ENCODE measurements at places on chromosomes 16 and 17. TPM values are rescaled to one million over a fixed set of nuclear protein-coding genes. Genes with fewer than 3 reads are reported as not detected.
A peak's percentile ranks its signal among the peaks of the same experiment; 100 is the strongest.

DNA sequence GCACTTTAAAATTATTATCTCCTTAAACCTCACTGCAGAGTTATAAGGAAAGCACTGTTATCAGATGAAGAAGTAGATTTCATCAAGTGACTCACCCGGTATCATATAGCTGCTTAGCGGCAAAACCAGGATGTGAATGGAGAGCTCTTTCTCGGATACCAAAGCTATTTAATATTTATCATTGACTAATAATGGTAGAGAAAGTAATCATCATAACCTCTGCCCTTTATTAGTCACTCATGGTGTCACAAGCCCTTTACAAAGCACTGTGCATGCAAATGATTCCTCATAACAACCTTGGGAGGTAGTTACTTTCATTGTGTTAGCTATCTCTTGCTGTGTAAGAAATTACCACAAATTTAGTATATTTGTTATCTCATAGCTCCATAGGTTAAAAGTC lies 592.9 kb downstream of the MAF start:
- H3K36me3 ChIP-seq = no peaks in the 10 kb centered on the region
- H3K27ac ChIP-seq = no peak overlapping the region
- H3K27me3 ChIP-seq = no peaks in the 10 kb centered on the region
- no peak for DNase-seq
- H3K4me3 ChIP-seq = no peak overlapping the region

GRCh38 chr16:55468352-55468990 lies 10.5 kb upstream of the MMP2 start:
- H3K4me1 ChIP-seq = no peaks in the 10 kb centered on the region
- H3K36me3 ChIP-seq = no peaks in the 10 kb centered on the region
- H3K4me3 ChIP-seq = no peak overlapping the region
- H3K27ac ChIP-seq = no peak overlapping the region

DNA sequence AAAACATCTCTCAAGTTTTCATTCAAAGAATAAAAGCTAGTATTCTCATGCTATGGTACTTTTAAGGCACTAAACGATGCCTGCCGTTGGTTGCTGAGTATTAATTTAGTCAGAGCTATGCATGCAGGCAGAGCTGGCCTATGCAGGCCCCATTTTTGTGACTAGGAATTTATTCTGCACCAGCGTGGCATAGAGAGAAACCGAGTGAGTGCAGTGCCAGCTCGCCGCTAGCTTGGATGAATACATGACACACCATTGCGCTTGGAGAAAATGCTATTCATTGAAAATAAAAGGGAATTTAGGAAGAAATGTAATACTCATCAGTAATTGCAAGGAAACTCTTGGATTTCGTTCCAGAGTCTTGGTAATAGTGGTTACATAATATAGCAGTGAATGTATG lies 231.6 kb upstream of the RBFOX1 start:
- H3K27ac ChIP-seq = no peak overlapping the region
- H3K4me3 ChIP-seq = no peak overlapping the region
- no peak for DNase-seq
- no peaks in the 10 kb centered on the region for H3K4me1 ChIP-seq
- H3K36me3 ChIP-seq = no peaks in the 10 kb centered on the region

Gene CRHR1
- not detected for total RNA-seq

DNA sequence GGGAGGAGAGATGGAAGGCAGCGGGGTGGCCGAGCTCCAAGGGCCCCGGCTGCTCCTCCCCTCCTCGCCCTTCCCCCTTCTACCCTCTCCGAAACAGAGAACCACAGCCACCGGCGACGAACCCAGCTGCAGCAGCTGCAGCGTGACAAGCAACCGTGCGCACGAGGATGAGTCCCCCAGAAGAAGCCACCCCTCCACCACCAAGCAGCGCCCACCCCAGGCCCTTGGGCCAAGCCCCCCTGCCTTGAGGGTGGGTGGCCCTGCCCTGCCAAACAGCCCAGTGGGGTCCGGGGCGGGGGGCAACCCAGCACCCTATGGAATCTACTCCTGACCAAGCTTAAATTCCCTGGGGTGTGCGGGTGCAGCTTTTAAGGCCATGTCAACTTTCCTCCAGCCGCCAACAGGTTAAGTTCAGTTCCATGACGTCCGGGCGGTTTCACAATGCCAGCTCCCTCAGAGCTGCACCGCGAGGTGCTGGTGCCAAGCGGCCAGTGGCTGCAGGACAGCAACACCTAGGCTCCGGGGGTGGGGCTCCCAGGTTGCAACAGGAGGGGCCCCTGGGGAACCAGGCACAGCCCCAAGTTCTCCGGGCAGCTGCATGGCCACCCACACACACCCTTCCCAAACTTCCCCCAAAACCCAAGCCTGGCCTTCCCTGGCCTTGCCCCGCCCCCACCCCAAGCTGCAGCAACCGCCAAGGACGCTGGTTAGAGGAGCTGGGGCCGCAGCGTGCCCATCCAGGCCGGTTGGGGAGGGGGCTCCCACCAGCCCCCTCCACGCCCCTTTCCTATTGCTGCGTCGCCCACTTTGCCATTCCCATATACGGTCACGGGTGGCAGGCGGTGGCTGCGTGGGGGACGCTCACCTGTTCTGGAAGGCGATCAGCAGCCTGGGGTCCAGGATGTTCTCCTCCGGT lies 2.0 kb downstream of the CBX4 start:
- peak overlapping the region; percentile 88 for H3K4me3 ChIP-seq
- H3K4me1 ChIP-seq = peaks cover 3% of the 10 kb centered on the region
- H3K27ac ChIP-seq = peak overlapping the region; percentile 96

DNA sequence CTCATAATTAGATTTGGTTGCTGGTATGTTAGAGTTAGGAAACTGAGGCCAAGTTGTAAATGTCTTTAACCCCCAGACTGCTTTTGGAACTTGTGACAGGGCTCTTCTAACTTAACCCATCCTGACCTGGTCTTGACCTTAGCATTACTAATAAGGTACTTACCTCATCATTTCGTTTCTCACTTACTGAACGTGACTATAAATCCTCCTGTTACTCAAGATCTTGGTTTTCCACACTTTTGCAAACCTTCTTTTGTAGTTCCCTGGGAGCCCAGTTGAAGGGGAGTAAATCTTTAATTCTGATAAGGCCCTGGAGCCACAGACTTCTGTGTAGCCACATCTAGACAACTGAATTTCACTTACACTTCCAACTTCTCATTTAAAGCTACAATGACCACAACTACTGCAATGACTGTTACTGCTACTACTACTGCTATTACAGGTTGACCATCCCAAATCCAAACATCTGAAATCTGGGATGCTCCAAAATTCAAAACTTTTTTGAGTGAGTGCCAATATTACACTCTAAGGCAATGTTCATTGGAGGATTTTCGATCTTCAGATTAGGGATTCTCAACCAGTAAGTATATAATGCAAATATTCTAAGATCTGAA lies 248.8 kb upstream of the TBX2 start:
- H3K27me3 ChIP-seq = no peaks in the 10 kb centered on the region
- no peak for DNase-seq
- no peaks in the 10 kb centered on the region for H3K36me3 ChIP-seq

GRCh38 chr16:67396159-67397035 lies 3.1 kb upstream of the TPPP3 start:
- H3K36me3 ChIP-seq = no peaks in the 10 kb centered on the region
- H3K27ac ChIP-seq = peak overlapping the region; percentile 67
- no peaks in the 10 kb centered on the region for H3K27me3 ChIP-seq
- H3K4me3 ChIP-seq = no peak overlapping the region
- H3K4me1 ChIP-seq = peaks cover 84% of the 10 kb centered on the region

DNA sequence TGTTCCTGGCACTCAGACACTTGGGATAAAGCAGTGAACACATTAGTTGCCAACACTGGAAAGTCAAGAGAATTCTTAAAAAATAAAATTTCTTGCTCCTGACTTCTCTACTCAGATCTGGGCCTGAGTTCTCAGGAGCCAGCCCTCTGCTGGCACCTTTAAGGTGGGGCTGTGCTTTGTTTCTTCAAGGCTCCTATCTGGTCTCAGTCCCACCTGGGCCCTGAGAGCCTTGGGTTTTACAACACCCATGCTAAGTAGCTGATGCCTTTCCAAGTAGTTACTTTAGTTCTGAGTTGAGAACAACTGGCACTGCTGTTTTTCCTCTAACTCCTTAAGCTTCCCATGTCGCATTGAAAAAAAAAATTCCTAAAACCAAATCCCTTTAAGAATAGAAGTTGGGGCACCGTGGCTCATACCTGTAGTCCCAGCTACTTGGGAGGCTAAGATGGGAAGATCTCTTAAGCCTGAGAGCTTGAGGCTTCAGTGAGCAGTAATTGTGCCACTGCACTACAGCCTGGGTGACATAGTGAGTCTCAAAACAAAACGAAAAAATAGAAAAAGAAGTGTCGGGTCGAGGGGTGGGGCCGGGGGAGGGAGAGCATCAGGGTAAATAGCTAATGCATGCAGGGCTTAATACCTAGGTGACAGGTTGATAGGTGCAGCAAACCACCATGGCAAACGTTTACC lies 16.6 kb downstream of the CHAD start:
- H3K27me3 ChIP-seq = no peaks in the 10 kb centered on the region
- H3K27ac ChIP-seq = no peak overlapping the region
- DNase-seq = no peak

- no peaks in the 10 kb centered on the region for H3K36me3 ChIP-seq
- peak overlapping the region; percentile 62 for H3K27ac ChIP-seq
- no peak for DNase-seq
These were observed 126.9 kb downstream of the ZNF778 start for GRCh38 chr16:89344458-89344834.

DNA sequence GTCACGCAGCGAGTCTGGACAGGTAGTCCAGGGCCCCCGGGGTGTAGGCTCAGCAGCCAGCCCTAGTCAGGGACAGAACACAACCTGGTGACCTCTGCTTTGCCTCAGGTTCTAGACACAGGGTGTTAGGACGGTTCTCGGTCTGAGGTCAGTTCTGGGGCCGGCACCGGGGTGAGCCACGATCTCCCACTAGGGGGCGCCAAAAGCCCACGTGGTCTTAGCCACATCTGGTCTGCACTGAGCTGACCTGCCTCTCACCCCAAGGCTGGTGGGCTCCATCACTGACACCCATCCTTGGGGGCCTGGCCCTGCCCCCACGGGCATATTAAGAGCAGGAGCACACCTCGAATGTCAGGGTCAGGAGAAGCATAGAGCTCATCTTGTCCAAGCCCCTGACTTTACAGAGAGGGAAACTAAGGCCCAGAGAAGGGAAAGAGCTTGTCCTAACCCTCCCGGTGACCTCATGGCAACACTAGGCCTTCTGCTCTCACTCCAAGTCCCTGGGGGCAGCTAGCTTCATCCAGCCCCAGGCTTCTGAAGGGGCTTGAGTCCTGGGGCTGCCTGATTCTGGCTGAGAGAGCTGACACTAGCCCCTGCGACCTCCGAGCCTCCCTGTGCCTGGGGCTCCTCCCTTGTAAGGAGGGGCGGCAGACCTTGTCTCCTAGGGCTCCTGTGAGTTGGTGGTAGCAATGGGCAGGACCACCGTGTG lies 9.0 kb downstream of the SLC5A10 start:
- H3K4me3 ChIP-seq = no peak overlapping the region
- no peak overlapping the region for H3K27ac ChIP-seq
- no peaks in the 10 kb centered on the region for H3K27me3 ChIP-seq
- peak; percentile 83 for DNase-seq

DNA sequence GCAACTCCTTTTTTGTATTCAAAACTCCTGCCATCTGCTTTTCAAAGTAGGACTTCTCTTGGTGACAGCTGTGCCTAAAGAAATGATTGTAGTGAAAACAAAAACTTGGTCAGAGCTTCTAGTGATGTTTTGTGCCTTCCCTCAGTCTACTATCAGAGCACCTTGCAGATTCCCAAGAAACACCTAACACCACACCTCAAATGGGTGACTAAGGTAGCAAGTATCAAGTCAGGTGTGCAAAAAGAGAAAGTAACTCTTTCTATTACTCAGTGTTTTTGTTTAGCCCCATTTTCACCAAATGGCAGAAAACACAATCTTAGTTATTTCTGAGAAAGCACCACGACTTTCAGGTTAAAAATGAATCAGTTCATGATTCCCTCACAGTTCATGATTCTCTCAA lies 2.0 kb upstream of the PMFBP1 start:
- H3K36me3 ChIP-seq = no peaks in the 10 kb centered on the region
- no peaks in the 10 kb centered on the region for H3K27me3 ChIP-seq
- H3K4me3 ChIP-seq = no peak overlapping the region
- no peak overlapping the region for H3K27ac ChIP-seq

Gene TLCD3A
- total RNA-seq = 4.8 TPM

Gene CDH13
- 75.4 TPM for total RNA-seq

DNA sequence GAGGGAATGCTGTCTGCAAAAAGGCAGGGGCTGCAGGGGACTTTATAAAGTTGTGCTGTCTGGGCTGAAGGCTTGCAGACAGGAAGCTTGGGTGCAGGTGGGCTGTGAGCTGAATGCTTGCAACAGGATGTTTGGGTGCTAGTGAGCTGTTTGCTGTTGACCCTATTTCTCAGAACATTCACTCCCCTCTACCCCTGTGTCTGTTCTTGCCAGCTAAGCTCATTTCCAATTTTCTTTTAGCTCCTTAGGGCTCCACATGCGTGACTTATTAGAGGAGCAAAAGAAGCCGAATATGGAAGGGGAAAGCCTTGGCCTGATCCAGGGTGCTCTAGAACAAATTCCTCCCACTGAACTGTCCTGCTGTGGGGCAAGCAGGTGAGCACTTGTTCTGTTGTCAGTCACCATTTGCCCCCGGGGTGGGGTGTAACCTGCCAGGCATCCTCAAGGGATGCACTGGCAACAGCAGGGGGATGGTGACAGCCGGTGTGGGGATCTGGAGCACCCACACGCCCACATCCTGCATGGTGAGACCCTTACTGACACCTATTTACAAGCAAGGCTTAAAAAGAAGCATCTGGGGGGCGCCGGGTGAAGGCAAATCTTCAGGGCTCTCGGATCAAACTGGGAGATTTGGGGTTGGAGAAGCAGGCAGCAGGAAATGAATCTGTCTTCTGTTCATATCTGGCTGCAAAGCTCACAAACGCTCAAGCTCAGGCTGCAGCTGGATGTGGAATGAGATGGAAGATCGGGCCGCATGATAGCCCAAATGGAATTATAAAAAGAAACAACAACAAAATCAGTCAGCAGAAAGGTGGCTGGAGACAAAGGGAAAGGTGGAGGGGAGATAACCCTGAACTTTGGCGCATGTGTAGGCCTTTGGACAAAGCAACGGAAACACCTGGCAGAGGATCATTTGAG lies 21.1 kb upstream of the NUP93 start:
- no peaks in the 10 kb centered on the region for H3K27me3 ChIP-seq
- no peak for DNase-seq
- H3K36me3 ChIP-seq = no peaks in the 10 kb centered on the region
- no peak overlapping the region for H3K4me3 ChIP-seq

Data from right atrium auricular region (tissue), 2 donors.